ENCODE measurements at places on chromosomes 12 and 14.

DNA sequence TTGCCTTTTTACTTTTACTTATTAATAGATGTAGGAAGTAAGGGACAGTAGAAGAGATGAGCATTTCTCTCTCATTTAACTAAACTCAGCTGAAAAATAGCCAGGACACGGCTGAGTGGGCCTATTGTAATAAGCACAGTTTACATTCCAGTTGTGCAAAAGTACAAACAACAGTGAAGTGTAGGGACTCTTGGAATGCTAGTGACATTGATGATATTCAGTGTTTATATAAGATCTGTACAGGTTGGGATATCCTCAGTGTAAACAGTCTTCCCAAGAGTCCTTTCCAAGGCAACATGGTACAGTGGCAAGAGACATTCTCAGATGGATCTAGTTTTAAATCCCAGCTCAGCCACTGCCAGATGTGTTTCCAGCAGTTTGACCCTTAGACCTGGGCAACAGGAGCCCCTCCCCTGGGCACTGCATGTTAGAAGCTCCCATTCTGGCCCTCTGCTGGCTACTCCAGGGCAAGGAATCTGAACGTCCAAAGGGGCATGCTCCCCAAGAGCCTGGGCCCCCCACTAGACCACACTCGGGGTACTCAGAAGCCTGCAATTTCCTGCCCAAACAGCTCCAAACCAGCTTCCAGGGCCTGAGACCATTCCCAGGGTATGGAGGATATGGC, 55.3 kb downstream of the STAB2 start:
- no peak for DNase-seq

- DNase-seq: no peak
Measured at GRCh38 chr14:40955131-40955505, 651.6 kb upstream of the LRFN5 start.

GRCh38 chr12:59803735-59804134, 207.9 kb downstream of the SLC16A7 start:
- no peak for DNase-seq

DNA sequence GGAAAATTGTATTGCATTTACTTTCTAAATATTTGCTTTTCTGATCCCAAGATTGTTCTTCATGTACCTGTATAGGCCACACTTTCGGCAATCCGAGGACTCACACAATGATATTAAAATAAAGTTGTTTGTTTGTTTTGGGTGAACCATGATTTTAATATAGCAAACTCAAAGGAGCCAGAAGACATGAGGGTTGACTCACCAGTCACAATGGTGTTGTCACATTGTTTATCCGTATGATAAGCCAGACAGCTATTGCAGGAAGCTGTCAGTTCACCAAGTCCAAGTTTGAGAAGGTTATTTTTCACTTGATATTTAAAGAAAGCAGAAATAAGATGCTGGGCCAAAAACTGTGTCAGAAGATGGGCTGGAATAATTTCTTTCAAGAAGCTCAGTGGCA, 67.1 kb upstream of the CPM start:
- no peak for DNase-seq

GRCh38 chr14:103949131-103949790, 6.9 kb upstream of the RD3L start:
- no peak for DNase-seq

DNA sequence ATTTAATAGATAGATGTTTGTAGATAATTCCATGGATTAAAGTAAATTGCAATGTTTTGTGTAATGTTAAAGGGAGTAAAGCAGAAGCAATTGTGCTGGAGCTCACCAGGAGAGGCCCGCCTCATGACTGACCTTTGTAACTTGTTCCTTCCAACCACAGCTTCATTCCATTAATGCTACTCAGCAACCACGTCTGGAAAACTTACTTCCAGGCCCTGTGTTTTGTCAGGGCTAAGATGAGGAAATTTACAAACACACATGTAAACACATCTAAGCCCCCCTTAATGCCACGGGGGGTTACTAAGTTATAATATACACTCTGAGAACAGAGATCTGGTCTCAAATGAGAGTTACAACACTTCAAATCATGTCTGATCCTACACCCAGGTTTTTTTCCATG, 12.4 kb downstream of the LUM start:
- no peak for DNase-seq

DNA sequence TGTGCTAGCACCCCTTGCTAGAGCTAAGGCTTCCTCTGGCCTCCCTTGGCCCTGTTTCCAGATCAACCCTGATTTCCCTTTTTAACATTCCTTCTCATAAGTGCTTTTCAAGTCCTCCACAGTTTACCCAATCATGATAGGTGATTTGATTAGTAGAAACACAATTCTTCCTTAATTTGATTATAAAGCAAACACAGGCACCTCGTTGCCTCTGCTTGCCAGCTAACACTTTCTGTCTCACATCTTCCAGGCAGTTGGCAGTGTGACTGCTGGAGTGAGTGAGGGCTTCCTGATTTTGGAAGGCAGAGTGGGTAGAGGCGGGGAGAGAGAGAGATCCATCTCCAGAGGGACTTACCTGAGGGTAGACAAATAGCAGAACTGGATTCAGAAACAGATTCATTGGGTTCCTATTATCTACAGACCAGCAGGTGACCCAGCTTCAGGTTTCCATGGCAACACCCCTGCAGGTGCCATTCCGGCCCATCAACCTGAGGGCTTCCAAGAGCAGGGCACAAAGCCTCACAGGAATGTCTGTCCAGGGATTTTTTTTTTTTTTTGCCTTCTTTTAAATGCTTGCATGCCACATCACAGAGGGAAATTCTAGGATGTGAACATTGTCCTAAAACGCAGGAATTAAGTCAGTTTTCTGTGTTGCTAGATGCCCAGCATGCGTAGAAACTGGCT, 77.7 kb downstream of the PLXNC1 start:
- peak; percentile 46 for DNase-seq

- peak; percentile 76 for DNase-seq
Measured at GRCh38 chr12:8033153-8034044, 883 bp downstream of the FOXJ2 start.

DNA sequence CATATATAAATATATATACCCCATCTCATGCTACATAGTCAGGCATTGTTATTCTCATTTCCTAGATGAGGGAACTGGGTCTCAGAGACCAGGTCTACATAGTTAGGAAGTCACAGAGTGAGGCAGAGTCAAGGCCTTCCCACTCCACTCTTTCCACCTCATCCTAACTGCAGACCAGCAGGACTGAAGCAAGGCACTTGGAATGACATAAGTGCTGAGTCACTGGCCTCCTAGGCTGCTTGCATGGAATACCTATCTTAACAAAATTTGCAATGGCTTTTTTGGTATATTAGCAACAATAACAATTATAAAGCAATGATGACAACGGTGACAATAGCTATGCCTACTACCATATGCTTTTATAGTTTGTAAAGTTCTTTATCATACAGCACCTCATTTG, 5.4 kb upstream of the ANO4 start:
- no peak for DNase-seq
